Stimulated activated CD4-positive, alpha-beta T cell treated with anti-CD3 and anti-CD28 coated beads, Interleukin-1b, Interleukin-23, amount 100 ng/mL, for 1 hour (primary cell): ENCODE measurements at places on chromosomes 7 and 10.

- DNase-seq = no peak
These were observed 40.9 kb downstream of the ARL5B start for GRCh38 chr10:18699849-18700840.

GRCh38 chr10:103246324-103246723 lies 637 bp downstream of the RPEL1 start:
- no peak for DNase-seq

- DNase-seq = no peak
These were observed 31.7 kb downstream of the STAM start for GRCh38 chr10:17675638-17676037.

DNA sequence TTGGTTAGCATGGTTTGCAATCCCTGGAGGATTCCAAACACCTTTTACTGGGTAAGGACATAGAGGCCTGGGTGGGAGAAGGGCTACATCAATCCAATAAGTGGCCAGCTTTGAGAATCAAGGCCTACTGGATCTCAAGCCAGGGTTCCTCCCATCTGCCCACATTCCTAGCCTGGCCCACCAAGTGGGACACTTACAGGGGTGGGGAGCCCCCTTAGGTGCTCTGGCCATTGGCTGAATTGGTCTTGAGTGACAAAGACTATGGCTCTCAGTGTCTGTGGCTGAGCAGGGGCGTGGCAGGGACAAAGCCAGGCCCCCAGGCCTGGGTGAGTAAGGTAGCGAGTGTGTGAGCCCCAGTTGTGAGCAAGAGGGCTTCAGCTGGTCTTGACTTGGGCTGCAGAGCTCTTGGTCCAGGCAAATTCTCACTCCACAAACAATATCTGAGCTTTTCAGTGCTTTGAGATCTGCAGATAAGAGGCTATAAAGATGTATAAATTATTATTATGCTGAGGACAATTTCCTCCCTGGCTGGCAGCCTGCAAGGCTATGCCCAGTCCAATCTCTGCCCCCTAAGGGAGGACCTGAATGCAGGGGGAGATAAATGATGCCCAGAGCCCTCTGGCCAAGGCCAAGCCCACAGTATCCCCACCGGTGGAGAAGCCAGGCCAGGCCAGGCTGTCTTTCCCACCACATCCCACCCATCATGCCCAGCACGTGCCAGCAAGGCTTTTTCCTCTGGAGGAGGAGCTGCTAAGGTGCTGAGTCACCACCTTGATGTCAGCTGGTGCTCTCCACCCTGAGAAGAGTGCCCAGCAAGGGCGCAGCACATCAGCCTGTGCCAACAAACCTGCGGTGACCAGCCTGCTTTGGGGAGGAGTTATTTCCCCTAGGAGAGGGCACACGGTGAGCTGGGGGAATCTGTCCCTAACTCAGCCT lies 80.7 kb upstream of the DUSP5 start:
- no peak for DNase-seq

DNA sequence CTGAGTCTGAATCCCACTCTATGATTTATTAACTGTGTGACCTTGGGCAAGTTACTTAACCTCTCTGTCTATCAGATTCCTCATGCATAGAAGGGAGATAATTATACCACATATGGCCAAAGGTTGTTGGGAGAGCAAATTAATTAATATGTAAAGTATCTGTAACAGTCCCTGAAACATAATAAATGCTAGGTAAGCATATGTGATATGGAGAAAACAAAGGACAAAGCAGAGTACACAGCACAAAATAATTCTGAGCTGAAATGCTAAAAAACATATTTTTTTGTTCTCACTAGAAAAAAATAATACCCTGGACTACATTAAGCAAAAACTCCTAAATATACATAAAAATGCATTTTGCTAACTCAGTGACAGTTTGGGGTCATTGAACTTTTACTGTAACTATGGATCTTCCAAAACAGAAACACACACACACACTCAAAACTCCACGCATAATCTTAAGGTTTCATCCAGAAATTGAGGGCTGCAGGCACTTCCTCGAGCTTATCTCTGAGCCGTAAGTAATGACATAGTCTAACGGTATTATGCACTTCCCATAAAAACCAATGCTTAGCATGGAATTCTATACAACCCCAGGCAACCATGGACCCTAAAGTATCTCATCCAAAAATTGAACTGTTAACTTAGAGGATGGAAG lies 201.7 kb upstream of the PTN start:
- no peak for DNase-seq

- no peak for DNase-seq
These were observed 15.9 kb upstream of the SLC25A16 start for GRCh38 chr10:68543004-68543918.

DNA sequence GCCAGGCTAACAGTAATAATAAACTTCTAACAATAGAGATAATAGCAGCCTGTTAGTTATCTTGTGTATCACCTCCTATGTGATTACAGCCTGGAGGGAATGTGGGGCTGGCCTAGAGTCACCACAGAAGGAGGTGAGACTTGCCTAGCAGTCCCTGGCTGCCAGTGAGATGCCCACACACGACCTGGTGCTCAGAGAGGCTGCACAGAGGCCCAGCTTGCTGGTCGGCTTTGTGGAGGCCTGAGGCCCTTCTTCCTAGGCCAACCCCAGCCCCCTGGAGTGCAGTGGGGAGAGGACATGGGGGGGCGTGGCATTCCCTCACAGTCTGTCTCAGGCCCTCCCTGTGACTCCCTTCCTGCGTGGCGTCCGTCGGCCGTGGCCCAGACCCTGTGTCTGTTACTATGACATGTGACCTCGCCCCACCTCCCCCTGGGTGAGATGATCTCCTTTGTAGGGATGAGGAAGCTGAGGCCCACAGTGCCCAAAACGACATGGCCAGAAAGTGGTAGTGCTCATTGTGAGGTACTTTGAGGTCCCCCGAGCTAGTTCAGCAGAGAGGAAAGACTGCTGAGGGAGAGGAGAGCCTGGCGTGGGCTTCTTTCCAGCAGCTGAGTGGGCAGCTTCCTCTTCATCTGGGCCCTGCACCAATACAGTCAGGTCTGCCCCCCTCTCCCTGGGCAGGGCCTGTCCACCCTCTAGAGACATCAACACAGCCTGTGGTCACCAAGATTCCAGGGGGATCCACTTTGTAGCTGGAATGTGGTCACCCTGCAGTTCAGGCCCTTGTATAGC lies 29.7 kb downstream of the UNC5B start:
- no peak for DNase-seq
